H9 (cell line): ENCODE measurements at places on chromosomes 11 and 22. TPM values are rescaled to one million over a fixed set of nuclear protein-coding genes. Genes with fewer than 3 reads are reported as not detected.

The GDPD4 gene
- not detected in 2 replicates for total RNA-seq

The TSSK2 gene
- total RNA-seq, result not detected in 2 replicates

The CHST1 gene
- 0.39 and 0.57 TPM in 2 replicates for total RNA-seq

The EI24 gene
- total RNA-seq, result 146 and 151 TPM in 2 replicates

The BTBD18 gene
- total RNA-seq, result not detected in 2 replicates

- peaks cover 13% of the 10 kb centered on the region; the same call in 1 of the 2 replicates for H3K4me1 ChIP-seq
- DNase-seq, result peak; percentile 47
- no peak overlapping the region for H3K27ac ChIP-seq
- H3K36me3 ChIP-seq, result peaks cover 6% of the 10 kb centered on the region; the same call in 2 of the 3 replicates
- no peaks in the 10 kb centered on the region for H3K27me3 ChIP-seq
These were observed 19.1 kb downstream of the ETS1 start for GRCh38 chr11:128568166-128568778.

GRCh38 chr11:17561526-17561925 lies 14.5 kb downstream of the OTOG start:
- no peaks in the 10 kb centered on the region for H3K27me3 ChIP-seq
- no peaks in the 10 kb centered on the region for H3K4me1 ChIP-seq
- H3K4me3 ChIP-seq, result no peak overlapping the region
- H3K27ac ChIP-seq, result no peak overlapping the region
- no peaks in the 10 kb centered on the region for H3K36me3 ChIP-seq

DNA sequence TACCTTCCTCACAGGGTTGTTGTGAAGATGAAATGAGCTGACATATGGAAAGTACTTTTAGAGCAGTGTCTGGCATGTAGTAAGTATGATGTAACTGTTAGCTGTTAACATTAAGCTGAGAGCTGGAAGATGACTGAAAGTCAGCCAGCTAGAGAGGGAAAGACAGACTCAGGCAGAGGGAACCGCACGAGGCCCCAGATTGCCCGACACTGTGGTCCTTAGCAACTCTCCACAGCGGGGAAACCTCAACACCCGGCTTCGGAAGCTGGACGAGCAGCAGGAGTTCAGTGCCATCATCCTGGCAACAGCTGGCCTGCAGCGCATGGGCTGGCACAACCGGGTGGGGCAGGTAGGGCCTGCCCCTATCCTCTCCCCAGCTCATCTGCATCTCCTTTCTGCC lies 6.5 kb downstream of the HMBS start:
- no peak overlapping the region for H3K4me3 ChIP-seq
- H3K27ac ChIP-seq, result no peak overlapping the region
- no peaks in the 10 kb centered on the region for H3K27me3 ChIP-seq

- H3K36me3 ChIP-seq, result no peaks in the 10 kb centered on the region
- peaks cover 3% of the 10 kb centered on the region; the same call in 1 of the 2 replicates for H3K4me1 ChIP-seq
- no peak overlapping the region for H3K4me3 ChIP-seq
These were observed 188.4 kb downstream of the SOX6 start for GRCh38 chr11:16167706-16168487.

DNA sequence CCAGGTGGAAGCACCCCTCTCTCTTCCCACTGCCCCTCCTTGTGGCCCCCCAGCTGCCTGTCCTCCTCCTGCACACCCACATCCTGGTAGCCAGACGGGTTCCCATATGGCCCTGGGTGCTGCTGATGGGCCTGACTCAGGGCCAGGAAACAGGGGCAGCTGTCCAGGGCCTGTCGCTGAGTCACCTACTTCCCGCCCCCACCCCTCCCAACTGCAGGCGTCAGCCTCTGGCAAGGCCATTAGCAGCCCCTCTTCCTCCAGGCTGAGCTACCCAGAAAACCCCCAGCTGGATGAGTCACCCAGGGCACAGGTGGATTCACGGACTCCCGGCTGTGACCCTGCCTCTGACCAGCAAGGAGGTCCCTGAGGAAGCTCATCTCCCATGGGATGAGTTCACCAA lies 6.9 kb upstream of the GAL start:
- peak; percentile 89 for DNase-seq
- no peaks in the 10 kb centered on the region for H3K36me3 ChIP-seq
- no peaks in the 10 kb centered on the region for H3K27me3 ChIP-seq
- no peaks in the 10 kb centered on the region for H3K4me1 ChIP-seq
- no peak overlapping the region for H3K4me3 ChIP-seq

DNA sequence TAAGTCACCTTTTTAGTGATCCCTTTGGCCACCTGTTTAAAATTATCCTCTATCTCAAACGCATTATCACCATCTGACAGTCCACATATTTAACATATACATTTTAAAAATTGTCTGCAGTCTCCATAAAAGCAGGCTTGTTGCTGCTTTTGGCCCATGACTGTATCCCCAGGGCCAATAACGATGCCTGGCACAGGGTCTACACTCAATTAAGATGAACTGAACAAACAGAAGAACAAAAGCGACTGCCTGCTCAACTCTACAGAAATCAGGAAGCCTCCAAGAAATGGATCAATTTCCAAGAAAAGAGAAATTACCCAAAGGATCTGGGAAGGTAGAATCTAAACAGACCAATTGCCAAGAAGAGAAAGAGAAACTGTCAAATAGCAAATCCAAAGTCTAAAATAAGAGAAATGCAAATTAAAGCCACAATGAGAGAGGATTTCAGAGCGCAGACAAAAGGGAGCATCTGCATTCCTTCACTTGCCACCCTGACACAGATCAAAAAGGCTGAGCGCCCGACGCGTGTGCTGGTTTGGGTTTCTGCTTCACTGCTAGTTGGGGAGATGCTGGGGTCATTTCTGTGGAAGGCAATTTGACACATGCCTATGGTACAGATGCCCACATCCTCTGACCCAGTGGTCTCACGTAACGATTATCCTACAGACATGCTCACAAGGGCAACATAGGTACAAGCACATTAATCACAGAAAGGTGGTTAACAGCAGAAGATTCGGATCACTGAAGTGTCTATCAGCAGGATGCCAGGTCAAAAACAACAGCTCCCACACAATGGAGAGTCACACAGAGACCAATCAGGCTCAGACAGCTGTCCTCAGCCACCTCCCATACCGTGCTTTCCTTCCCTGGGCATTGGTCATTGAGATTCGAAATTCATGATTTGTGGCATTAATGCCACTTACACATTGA lies 55.9 kb downstream of the SHISAL1 start:
- no peak overlapping the region; the same call in 2 of the 3 replicates for H3K4me3 ChIP-seq
- peaks cover 4% of the 10 kb centered on the region; the same call in 1 of the 2 replicates for H3K4me1 ChIP-seq
- H3K36me3 ChIP-seq, result 0 out of 2 replicates have a peak, but pooled peaks cover 6% of the 10 kb centered on the region
- no peak overlapping the region for H3K27ac ChIP-seq
- no peaks in the 10 kb centered on the region for H3K27me3 ChIP-seq

DNA sequence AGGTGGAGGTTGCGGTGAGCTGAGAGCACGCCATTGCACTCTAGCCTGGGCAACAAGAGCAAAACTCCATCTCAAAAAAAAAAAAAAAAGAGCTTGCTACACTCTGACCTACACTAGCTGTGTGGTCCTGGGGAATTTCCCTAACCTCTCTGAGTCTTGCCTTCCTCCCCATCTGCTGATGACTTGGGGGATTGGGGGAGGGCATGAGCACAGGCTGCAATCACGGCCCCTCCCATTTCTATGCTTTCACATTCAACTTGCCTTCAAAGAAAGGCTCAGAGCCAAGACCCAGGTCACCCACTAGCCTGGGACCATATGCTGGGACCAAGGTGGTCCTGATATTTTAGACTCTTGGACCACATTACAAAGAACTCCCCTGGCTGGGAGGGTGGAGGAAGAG lies 39.8 kb upstream of the TEF start:
- no peak overlapping the region for H3K27ac ChIP-seq
- no peaks in the 10 kb centered on the region for H3K4me1 ChIP-seq
- no peak for DNase-seq
- peaks cover 8% of the 10 kb centered on the region; the same call in 2 of the 3 replicates for H3K36me3 ChIP-seq
- H3K4me3 ChIP-seq, result no peak overlapping the region
